ENCODE measurements at places on chromosomes 5 and 9. TPM values are rescaled to one million over a fixed set of nuclear protein-coding genes. Genes with fewer than 3 reads are reported as not detected.

Gene EDIL3
- 40.4 TPM for total RNA-seq

Gene SPINK13
- total RNA-seq: not detected

Gene RAB3C
- not detected for total RNA-seq

Gene IRX2
- total RNA-seq: 2.0 TPM

Gene IFNA5
- total RNA-seq: not detected

Gene ORM2
- total RNA-seq: not detected

Gene GMCL2
- not detected for total RNA-seq

All from smooth muscle cell of trachea (primary cell).